ENCODE measurements at places on chromosomes 12 and 14.

GRCh38 chr12:6281081-6281809 is 29.2 kb upstream of the PLEKHG6 start:
- no peak for DNase-seq

DNA sequence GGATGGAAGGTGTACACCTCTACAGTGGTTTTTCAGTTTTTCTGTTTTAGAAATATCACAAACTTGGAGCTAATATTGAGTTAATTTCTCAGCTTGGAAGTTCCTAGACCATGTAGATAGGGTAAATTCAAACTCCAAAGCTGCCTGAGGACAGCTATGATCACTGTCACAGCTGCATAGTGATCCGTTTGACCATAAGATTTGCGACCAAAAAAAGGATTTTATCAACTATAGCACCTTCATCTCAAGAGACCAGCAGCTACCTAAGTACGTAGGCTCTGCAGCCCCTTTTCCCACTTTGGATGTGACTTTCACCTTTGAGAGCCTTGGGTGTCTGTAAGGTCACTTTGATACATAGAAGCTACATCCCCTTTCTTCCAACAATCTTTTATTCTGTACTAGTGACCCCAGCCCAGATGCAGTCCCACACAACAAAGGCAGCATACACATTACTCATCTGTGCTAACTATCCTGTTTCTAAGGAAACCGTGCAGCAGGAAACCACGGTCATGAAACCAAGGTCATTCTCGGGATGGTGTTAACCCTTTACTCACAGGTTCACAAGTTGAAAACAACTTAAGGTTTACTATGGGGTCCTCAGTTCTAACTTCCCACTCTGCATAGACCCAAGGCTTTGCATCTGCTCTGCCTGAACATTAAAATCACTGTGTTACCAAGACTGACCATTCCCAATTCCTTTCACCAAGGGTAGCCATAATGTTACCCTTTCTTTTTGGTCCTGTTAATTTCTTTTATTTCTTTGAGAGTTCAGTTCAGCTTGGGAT is 75.4 kb downstream of the IFT81 start:
- DNase-seq, result no peak

GRCh38 chr12:110741341-110742095 is 1.2 kb downstream of the PPP1CC start:
- no peak for DNase-seq

DNA sequence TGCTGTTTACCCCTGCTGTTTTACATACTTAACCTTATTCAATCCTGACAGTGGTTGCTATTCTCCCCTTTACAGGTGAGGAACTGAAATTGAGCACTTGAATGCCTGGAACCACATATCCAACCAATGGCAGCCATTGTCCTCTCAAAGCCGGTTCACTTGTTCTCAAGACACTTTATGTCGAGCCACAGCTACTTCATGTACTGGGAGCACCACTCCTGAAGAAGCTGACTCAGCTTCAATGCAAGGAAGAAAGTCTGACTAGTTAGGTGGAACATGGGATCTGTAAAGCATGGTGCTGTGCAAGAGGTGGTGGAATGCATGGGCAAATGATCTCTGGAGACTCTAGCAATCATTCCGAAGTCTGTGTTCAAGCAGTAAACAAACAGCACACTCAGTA is 113.9 kb upstream of the CPM start:
- DNase-seq, result no peak

GRCh38 chr12:131448254-131448795 is 262.6 kb upstream of the SFSWAP start:
- no peak for DNase-seq

DNA sequence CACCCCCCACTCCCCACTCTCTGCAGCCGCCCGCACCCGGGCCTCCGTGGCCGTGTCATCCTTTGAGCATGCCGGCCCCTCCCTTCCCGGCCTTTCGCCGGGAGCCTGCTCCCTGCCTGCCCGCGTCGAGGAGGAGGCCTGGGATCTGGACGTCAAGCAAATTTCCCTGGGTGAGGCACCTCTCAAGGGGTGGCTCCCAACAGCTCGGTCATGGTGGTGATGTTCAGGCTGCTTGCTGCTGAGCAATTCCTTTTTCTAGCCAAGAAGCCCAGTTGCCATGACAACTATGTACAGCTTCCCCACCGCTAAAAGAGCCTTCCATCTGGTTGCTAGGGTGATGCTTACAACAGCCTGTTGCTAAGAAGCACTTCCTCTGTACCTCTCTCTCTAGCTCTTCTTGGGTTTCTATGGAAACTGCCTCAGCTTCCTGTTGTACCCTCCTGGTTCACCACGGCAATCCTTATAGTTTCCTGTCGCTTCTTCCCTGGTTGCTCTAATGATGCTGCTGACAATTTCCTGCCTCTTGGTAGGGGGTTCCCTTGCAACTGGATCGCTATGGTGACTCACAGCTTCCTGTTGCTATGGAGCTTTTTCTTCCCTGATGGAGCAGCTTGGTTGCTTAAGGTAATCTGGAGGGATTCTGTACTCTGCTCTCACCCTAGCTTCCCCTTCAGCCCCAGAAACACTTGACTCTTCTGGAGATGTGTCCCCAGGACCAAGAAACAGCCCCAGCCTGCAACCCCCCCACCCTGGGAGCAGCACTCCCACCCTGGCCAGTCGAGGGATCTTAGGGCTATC is 11.0 kb downstream of the ZNF219 start:
- DNase-seq, result no peak

DNA sequence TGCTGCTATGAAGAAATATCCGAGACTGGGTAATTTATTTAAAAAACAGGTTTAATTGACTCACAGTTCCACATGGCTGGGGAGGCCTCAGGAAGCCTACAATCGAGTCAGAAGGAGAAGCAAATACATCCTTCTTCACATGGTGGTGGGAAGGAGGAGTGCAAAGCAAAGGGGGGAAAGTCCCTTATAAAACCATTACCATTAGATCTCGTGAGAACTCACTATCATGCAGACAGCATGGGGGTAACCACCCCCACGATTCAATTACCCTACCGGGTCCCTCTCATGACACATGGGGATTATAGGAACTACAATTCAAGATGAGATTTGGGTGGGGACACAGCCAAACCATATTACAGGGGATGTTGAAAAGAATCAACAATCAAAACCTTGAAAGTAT is 74.9 kb downstream of the PPM1H start:
- DNase-seq, result no peak

- DNase-seq, result no peak
Measured at GRCh38 chr12:96177013-96177412, 17.2 kb upstream of the ELK3 start.

- DNase-seq, result no peak
Measured at GRCh38 chr14:36161776-36162175, 14.7 kb downstream of the PTCSC3 start.

- DNase-seq, result peak; percentile 22
Measured at GRCh38 chr12:40622246-40622838, 69.9 kb upstream of the CNTN1 start.

DNA sequence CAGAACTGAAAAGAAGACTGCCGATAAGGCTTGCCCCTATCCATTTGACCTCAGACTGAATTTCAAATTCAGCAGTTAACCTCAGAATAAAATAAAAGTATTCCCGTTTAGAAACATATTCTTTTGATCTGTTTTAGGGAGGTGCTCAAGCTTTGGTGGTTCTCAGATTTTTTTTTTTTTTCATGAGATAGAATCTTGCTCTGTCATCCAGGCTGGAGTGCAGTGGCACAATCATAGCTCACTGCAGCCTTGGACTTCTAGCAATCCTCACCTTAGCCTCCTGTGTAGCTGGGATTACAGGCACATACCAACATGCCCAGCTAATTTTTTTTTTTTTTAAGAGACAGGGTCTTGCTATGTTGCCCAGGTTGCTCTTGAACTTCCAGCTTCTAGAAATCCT is 15.5 kb downstream of the AEBP2 start:
- DNase-seq, result no peak

GRCh38 chr14:74524076-74524811 is 30.7 kb downstream of the ISCA2 start:
- DNase-seq, result no peak

DNA sequence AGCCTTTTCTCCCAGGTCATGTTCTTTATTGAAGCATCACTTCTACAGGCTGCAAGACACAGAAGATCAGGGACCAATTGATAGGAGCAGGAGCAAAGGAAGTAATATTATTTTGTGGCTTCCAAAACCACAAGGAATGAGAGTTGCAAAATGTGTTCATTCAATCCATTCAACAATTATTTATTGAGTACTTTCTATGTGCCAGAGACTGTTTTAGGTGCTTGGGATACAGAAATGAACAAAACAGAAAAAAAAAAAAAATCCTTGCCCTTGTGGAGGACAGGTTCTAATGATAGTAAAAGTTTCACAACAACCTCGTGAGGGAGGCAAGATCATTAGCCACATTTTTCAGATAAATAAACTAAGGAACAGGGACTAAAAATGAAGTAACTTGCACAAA is 20.1 kb upstream of the DACT1 start:
- no peak for DNase-seq

GRCh38 chr14:88856786-88857366 is 32.4 kb downstream of the TTC8 start:
- DNase-seq, result no peak

GRCh38 chr14:96958057-96958456 is 160.9 kb downstream of the VRK1 start:
- no peak for DNase-seq

GRCh38 chr12:92971859-92972524 is 42.9 kb upstream of the EEA1 start:
- DNase-seq, result no peak

- DNase-seq, result no peak
Measured at GRCh38 chr12:109822951-109823411, 10.2 kb downstream of the TRPV4 start.

DNA sequence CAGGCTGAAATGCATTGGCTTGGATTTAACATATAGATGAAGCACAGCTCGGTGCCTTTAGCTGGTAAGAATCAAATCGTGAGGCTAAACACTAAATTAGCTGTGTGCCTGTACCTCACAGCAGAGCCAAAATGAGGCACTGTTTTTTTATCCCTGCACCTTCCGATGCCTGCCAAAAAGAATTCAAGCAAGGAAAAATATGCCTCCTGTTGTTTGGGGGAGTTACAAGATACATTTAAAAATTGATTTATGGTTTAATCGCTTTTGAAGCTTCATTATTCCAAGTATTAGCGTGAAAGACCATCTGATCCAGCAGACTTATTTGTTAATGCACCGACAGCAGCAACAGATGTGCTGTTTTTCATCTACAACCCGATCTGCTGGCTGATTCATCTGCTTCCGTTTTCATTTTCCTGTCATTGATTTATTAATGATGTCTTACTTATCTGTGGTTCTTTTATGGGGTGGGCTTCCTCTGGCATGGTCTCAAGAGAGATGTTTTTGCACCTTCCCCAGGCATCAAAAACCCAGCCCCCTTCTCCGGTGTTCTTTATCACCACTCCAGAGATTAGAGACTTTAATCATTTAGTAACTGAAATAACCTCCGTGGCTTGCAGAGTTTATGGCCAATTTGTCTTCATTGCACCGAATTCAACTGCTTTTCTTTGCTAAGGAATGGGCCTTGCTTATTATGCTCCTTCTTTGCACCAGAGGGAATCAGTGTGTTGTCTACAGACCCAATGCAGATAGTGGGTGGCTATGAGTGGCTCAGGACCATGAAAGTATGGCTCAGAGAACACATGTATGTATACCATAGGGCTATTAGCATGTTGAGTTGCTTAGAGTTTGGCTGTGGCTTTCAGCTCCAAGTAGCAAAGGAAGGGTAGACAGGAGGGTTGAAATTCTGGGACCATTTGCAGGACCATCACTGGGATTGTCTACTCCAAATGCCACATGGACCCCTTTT is 166.8 kb upstream of the TMEM260 start:
- no peak for DNase-seq

DNA sequence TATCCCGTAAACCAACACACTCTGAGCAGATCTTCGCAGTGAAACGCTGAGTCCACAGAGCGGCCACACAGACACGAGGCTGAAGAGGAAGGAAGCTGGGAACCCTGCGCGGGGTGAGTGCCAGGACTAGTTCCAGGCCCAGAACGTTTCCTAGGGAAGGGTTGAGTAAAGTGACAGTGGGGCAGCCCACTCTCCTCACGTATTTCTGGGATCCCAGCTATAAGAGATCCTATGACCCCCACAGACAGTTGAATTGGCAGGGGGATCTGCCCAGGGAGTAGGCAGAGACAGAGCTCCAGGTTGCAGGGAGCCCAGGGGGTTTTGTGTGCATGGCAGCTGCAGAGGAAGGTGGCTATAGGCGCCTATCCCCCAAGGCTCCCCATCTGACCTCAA is 51.1 kb downstream of the GTF2A1 start:
- no peak for DNase-seq

DNA sequence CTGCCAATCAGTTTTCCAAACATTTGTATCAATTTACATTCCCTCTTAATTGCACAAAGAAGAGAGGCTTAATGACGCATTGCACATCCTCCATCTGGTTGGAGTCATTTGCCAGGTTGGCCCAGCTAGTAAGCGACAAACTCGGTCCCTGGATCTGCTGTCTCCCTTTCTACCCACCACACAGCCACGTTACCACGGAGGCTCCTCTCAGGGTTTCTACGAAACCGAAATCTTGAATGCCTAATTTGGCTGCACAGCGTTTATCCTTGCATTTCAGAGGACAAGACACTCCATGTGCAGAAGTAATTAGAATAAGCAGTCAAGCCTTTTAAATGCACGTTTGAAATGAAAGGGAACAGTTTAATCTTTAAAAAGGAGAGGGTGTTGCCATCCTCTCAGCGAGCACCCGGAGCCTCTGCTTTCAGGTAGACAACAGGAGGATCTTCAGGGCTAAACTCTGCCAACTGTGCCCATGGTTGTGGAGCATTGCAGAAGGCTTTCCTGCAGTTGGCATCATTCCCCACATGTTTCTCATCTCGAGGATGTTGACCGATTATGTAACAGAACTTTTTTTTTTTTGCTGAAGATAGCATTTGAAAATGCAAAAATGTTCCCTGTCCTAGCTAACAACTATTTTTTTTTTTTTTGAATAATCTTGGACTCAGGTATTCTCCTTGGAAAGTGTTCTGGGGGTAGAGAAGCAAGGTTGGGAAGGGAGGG is 37.8 kb downstream of the SLC24A4 start:
- DNase-seq, result no peak

GRCh38 chr12:89180496-89180895 is 171.8 kb downstream of the DUSP6 start:
- no peak for DNase-seq

- DNase-seq, result no peak
Measured at GRCh38 chr14:61699027-61699426, 3.7 kb downstream of the HIF1A start.

Data from Panc1 (cell line).